Thoracic aorta (tissue), 2 donors: ENCODE measurements at places on chromosomes 13 and 19. TPM values are rescaled to one million over a fixed set of nuclear protein-coding genes. Genes with fewer than 3 reads are reported as not detected.
A peak's percentile ranks its signal among the peaks of the same experiment; 100 is the strongest.

ZNF729 gene
- not detected for total RNA-seq

C19orf81 gene
- total RNA-seq = not detected

MPHOSPH8 gene
- 24.8 TPM for total RNA-seq

IFI30 gene
- 72.3 TPM for total RNA-seq

ETHE1 gene
- 45.9 TPM for total RNA-seq

LYL1 gene
- 36.1 TPM for total RNA-seq

PSG4 gene
- not detected for total RNA-seq

LRRC4B gene
- total RNA-seq = 5.3 TPM

NLRP11 gene
- total RNA-seq = not detected

RAB11B gene
- total RNA-seq = 69.3 TPM

ONECUT3 gene
- not detected for total RNA-seq

DNA sequence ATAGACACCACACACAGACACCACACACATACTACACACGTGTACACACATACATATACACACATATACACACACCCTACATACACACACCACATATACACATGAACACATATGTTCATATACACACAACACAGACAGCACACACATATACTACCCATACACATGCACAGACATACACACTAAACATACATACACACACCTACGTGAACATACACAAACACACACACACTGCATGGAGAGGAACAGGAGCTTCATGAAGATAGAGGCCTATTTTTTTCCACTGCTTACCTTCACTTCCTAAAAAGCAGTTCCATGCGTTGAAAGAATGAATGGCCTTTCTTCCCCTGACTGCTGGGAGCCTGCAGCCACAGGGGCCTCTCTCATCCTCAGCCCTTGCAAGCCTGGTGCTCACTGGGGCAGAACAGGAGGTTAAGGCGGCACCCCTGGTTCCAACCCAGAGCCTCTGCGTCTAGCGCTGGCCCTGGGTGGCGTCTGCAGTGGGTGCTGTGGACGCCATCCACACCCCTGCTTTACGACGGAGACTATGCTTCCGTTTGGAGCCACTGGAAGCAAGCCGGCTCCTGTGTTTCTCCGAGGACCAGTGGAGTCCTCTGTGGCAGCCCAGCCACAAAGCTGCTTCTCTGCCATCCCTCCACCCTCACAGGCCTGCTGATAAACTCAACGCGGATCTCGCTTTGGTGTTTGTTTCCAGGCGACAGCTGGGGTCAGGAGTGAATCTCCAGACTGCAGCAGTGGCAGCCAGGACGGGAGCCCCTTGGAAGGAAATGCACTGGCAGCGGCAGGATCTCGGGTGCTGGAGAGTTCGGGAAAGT lies 1.9 kb upstream of the RASA3 start:
- no peak for DNase-seq

DNA sequence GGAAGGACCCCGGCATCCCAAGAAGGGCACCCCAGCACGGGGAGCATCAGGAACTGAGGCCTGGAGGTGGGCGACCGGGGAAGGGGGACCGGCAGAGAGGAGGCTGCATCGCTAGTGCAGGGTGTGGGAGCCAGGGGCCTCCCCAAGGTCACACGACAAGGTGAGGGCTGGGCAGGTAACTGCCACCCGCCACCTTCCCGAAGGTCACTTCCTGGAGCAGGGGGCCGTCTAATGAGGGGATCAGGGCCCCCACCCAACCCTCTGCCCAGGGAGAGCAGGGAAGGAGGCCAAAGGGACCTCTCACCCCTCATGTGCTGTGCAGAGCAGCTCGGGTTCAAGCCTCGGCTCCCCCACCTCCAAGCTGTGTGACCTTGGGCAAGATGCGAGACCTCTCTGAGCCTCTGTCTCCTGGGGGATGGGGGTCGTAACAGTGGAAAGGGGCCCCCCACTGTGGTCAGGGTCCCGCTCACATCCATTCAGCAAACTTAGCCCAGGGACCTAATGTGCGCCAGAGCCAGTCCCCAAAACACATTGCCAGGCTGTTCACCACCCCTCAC lies 6.0 kb downstream of the ZBTB7A start:
- DNase-seq = no peak

GRCh38 chr19:17532116-17532515 lies 20.7 kb downstream of the PGLS start:
- no peak for DNase-seq

GRCh38 chr13:29165840-29166239 lies 345.7 kb downstream of the MTUS2 start:
- DNase-seq = no peak

- no peak for DNase-seq
Measured at GRCh38 chr13:25330541-25330940, 29.1 kb downstream of the NUP58 start.

DNA sequence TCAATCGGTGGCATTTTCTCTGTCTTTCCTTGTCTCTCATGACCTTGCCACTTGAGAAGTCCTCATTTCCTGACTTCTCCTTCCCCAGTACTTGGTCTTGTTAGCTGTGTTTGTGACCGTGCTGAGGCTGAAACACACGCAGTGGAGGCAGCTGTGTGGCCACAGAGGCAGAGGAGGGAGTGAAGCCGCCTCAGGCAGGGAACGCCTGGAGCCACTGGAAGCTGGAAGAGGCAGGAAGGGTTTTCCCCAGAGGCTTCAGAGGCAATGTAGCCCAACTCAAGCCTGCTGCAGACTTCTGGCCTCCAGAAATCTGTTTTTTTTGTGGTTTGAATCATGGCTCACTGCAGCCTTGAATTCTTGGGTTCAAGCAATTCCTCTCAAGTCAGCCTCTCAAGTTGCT lies 29.2 kb upstream of the ARGLU1 start:
- no peak for DNase-seq

- DNase-seq = no peak
Measured at GRCh38 chr13:49908637-49909036, 27.5 kb downstream of the SPRYD7 start.

DNA sequence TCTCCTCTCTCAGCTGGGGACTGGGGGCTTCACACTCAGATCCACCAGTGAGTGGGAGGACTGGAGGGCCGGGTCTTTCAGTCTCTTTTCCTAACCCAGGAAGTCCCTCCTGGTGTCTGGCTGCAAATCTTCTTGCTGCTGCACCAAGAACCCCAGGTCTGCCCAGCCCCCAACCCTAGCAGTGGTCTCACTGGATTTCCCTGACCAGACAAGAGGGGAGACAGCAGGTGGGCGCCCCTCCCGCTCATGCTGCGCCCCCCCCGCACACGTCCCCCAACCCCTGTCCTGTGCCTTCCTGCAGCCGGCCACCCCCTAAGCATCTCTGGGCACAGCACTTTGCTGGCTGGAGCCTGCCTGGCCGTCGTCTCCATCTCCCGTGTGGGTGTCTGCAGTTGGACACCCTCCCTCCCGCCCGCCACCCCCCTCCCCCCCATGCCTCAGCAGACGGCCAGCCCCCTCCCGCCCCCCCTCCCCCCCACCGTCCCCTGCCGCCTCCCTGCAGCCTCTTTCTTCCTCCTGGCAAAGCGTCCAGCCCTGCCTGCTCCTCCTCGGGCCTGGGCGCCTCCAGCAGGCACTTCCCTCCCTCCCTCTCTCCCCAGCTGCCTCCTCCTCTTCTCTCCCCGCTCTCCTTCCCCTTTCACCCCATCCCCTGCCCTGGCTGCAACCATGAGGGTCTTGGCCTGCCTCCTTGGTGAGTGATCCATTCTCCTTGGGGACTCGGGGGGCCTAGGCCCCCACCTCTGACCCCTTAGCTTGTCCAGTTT lies at the start of gene SSC5D:
Gene SSC5D (plus strand): TSS at position 513 of the 764 bp plus-strand sequence. CDS start 154 bp downstream, at position 667.
- DNase-seq = no peak

- no peak for DNase-seq
Measured at GRCh38 chr13:23588666-23589065, 18.5 kb downstream of the TNFRSF19 start.

DNA sequence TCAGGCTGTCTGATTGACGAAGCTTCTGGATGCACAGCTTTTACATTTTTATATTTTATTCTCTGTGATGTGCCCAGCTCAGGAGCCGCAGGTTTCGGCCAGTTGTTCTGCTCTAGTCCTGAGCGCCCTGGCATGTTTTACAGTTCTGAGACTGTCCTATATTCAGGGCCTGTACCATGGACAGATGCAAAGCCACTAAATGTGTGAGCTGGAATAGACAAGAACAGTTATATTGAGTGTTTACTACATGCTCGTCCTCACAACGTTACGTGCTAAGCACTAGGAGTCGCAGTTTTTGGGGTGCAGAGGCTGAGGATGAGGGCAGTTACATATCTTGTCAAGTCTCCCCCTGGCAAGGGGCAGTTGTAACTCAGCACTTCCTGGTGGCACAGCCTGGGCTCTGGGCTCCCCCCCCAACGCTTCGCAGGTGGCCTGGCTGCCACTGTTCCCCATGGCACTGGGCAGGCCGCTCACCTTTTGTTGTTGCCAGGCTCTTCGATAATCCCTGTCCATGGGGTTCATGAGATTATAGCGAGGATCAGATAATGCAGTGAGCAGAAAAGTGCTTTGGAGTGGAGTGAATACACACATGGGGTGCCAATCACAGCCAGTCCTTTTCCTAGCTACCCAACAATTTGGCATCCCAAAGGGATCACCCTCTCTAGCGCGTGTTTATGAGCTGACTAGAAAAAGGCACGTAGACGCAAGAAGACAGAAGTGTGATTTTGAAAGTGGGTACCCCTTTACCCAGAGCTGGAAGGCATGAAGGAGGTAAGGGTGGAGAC lies 23.5 kb downstream of the ARL11 start:
- no peak for DNase-seq

DNA sequence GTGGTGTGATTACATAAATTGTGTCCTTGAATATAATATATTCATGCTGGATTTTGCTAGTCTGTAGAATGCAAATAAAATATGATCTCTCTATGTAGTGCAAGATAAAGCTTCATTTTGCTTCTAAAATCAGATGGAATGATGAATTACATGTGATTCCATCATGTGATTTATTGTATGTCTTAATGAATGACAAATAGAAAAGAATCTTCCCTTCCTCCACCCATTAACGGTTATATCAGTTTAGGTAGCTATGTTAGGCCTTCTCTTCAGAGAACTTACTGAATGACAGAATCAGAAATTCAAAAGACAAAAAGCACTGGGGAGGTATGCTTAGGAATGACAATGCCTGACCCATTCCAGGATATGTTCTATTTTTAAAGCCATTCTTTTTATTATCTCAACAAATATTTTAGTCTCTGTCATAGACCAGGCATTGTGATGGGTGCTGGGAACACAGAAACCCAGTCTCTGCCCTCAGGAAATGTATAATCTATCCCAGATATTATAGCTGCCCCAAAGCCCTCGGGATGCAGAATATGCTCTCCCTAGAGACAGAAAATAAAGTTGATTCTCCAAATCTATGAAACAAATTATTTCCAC lies 90.6 kb downstream of the TEX26 start:
- no peak for DNase-seq

DNA sequence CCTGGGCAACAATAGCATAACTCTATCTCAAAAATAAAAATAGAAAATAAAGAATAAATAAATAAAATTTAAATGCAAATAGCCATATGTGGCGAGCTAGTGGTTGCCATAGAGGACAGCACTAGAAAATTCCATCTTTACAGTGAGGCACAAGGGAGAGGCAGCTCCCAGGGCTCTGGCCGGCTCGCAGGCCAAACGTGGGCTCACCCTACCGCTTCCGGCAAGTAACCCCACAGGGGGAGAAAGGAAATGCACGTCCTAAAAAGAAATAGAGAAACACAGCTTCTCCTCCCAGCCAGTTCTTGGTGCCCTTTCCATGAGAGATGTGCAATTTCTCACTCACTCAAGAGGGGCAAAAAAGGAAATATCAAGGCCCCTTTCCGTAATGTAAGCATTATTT lies 12.4 kb upstream of the GRWD1 start:
- DNase-seq = no peak

DNA sequence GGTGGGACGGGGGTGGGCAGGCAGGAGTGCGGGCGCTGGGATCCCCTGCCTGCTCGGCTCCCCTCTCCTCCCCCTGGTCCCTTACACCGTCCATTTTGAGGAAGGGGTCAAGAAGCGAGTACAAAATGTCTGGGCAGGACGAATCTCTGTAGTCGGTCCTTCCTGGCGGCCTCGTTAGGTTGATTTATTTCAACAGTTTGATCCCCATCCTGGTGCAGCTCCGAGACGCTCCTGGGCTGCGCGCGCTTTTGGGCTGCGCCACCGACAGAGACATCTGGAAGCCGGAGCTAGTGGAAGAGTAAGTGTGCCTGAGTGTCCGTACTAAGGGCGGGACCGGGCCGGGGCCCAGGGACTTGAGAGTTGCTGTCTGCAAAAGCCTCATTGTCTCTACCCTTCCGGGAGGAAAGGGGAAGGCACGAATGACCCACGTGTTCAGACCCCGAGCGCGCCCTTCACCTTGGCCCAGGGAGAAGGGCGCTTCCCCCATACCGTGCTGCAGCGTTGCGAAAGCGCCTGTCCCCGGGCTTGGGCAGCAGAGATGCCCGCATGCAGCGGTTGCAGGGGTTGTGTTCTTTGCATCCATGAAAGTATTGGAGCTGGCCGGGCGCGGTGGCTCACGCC lies 1.8 kb downstream of the ZNF114 start:
- no peak for DNase-seq

- DNase-seq = peak; percentile 34
Measured at GRCh38 chr19:31214086-31214485, 135.2 kb downstream of the TSHZ3 start.

- no peak for DNase-seq
Measured at GRCh38 chr13:39768962-39769361, 113.5 kb downstream of the COG6 start.

DNA sequence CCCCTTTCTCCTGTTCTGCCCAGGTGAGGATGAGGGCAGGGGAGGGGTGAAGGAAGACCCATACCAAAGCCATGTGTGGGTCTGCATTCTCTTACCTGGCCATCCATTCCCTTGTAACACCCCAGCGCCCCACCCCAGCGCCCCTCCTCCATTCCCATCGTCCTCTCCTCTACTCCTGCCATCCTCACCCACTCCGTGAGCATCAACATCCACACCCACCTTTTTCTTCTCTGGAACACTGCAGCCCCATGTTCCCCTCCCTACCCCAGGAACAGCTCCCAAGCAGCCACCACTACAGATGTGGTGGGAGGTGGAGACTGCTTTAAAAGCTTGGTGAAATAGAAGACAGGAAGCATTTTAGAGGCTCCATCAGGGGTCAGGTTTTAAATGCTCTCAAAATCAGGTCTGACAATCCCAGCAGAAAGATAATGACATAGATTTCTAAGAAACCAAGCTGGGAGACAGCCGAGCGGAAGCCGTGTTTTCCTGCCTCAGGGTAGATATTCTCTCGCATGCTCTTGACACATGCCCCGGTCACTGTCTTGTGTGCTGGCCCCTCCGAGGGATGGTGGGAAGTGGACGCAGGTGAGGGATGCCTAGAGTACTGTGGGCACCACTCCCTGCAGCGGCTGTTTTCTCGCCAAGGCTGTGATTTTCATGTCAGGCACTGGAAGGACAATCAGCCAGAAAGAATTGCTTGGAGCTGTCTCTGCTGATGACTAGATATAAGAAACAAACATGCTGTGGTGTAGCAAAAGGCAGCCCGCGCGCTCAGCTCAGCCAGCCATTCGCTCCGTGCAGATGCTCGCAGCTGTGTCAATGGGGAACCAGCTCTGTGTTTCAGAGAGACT lies 9.8 kb downstream of the MEDAG start:
- no peak for DNase-seq

- no peak for DNase-seq
Measured at GRCh38 chr19:46950526-46951170, 69.0 kb upstream of the NPAS1 start.
